ENCODE measurements at places on chromosomes 1 and 21.

DNA sequence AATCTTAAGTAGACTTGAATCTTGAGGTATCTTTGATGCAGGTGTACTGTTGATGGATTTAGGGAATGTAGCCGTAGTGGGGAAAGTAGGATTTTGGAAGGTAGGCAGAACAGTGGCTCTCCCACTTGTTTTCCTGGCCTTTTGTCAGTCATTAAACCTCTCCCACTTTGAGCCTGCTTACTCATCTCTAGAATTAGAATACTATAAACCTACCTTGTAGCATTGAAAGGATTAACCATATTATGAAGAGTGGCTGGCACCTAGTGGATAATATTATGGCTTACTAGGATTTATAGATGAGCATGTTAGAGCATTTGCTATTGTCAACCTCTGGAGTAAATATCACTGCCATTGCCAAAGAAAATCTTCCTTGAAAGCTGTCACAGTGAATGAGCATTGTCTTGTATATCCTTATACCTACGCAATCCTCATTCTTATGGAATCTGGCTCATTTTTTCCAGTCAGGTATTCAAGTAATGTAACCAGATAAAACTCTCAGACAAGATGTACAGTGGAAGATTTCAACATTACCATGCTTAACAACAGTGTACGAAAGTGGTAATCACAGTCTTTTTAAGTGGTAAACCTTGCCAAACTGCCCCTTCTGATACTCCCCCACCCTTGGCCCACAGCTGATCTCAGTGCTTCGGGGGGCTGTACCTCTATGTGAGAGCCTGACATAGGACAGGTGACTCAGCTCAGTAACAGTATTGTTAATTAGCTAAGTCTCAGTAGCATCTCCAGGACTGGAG, 44.4 kb downstream of the SH3GLB1 start:
- no peak for DNase-seq

DNA sequence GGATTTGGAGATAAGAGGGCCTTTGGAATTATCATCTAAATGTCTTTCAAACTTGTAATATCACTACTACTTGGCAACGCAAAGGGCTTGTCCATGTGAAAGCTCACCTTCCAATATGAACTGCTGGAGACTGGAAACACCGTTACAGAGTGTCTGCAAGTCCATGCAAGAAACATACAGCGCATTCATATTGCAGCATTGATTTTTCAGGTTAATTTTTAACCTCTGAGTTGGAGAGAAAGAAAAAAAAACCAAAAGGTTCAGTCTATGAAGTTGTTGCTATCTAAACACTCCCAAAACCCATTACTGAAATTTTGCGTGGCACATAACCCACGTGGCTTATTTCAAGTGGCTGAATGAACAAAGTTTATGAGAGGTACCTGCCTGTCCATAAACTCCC, 23.8 kb downstream of the DAB1 start:
- DNase-seq, result no peak

- DNase-seq, result no peak
Observed at GRCh38 chr1:247358920-247359319, 27.3 kb upstream of the ZNF496 start.

- DNase-seq, result no peak
Observed at GRCh38 chr1:39789571-39790110, 976 bp upstream of the BMP8B start.

DNA sequence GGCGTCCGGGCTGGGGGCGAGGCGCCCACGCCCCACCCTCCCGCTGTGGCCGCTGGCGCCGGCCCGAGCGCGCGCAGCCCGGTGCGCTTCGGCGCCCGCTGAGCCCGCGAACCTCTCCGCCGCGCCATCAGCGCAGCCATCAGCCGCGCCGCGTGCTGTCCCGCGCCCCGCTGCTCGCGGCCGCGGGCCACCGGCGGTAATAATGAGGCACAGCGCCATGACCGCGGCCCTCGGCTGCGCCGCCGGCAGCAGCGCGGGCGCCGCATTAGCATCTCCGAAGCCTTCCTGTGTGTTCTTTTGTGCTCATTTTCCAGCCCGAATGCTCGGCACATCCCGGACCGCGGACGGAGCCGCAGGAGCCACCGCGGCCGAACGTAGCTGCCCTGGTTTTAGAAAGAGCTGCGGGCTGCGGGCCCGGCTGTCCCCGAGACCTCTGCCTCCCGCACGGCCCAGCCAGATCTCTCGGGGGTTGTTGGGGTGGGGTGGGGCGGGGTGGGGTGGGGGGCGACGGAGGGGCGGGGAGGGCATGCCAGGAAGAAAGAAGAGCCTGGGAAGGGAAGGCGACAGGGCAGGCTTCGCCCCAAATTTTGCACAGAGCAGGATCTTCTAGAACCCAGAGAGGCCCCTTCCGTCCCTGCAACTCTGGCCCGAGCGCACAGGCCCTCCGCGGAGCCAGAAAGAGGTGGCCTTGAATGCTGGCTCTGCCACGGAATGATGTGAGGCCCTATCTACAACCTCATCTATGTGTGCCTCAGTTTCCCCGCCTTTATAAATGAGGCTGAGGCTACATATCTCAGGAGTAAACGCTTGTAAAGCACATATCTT, 55.3 kb downstream of the RRAGC start:
- DNase-seq, result peak; percentile 48

GRCh38 chr1:94622757-94623156, 81.2 kb upstream of the F3 start:
- DNase-seq, result peak; percentile 33

DNA sequence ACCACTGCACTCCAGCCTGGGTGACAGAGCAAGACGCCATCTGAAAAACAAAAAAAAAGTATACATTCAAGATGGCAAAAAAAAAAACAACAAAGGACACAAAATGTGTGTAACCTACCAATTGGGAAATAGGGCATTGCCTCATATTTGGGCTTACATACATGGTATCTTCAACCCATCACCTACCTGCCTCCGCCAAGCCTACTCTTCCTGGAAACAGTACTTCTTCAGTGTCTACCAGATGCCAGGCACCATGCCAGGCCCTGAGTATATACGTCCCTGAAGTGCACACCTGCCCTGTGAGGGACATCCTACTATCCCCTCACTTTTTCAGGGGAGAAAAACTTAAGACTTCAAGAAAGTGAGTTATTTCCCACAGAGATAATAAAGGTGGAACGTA, 160.2 kb downstream of the TOMM20 start:
- no peak for DNase-seq

GRCh38 chr1:228798548-228798947, 63.3 kb downstream of the RHOU start:
- DNase-seq, result no peak
